ENCODE measurements at places on chromosomes 16 and 17.

DNA sequence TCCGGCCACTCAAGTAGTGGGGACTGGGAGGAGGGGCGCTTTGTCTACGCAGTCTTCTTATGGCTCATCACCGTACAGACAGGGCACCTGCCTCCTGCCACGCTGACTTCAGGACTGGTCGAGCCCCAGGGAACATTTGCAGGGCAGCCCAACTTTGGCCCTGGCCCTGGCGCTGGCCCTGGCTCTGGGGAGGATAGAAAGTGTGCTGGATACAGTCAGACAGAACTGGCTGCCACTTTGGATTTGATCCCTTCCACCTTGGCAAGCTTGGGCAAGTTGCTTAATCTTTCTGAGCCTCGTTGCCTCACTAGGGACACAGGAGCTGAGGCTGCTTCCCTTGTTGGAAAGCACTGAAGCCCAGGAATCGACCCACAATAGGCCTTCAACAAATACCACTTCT is 13.6 kb downstream of the LGALS9 start:
- no peak for DNase-seq

DNA sequence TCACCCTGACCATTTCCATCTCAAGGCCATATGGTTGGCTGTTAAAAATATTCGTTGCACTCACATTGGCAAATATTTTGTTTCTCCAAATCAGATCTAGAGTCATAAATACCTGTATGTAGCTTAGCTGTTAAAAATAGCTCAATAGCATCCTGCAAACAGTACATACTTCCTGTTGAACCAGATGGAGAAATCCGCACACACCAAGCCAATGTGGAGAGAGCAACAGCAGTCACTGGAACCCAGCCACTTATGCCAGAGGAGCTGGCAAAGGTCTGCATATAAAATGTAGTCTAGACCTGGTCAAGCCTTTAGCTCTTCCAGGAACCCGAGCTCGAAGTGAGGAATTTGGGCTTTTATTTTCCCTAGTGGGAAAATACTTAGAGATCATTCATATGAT is 146.4 kb upstream of the KCNJ16 start:
- DNase-seq: no peak

DNA sequence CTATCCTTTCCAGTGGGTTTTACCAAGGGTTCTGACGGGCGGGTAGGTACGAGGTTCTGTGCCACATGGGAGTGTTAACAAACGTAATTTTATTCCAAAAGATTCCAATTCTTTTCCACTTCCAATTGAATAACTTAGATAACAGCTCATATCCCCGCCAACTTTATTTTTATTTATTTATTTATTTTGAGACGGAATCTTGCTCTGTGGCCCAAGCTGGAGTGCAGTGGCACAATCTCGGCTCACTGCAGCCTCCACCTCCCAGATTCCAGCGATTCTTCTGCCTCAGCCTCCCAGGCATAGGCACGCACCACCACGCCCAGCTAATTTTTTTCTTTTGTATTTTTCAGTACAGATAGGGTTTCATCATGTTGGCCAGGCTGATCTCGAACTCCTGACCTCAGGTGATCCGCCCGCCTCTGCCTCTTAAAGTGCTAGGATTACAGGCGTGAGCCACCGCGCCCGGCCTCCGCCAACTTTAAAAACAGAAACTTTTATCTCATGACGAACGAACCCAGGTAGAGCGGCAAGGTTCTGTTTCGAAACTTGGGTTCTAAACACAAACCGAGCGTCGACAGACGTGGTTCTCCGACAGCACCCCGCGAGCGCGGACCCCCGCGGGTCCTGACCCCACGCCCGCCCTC is 613 bp downstream of the ECI1 start:
- no peak for DNase-seq

- no peak for DNase-seq
These were observed 410.7 kb downstream of the TMEM114 start for GRCh38 chr16:8179615-8180014.

- no peak for DNase-seq
These were observed 168.5 kb downstream of the BCAS3 start for GRCh38 chr17:60846175-60846574.

DNA sequence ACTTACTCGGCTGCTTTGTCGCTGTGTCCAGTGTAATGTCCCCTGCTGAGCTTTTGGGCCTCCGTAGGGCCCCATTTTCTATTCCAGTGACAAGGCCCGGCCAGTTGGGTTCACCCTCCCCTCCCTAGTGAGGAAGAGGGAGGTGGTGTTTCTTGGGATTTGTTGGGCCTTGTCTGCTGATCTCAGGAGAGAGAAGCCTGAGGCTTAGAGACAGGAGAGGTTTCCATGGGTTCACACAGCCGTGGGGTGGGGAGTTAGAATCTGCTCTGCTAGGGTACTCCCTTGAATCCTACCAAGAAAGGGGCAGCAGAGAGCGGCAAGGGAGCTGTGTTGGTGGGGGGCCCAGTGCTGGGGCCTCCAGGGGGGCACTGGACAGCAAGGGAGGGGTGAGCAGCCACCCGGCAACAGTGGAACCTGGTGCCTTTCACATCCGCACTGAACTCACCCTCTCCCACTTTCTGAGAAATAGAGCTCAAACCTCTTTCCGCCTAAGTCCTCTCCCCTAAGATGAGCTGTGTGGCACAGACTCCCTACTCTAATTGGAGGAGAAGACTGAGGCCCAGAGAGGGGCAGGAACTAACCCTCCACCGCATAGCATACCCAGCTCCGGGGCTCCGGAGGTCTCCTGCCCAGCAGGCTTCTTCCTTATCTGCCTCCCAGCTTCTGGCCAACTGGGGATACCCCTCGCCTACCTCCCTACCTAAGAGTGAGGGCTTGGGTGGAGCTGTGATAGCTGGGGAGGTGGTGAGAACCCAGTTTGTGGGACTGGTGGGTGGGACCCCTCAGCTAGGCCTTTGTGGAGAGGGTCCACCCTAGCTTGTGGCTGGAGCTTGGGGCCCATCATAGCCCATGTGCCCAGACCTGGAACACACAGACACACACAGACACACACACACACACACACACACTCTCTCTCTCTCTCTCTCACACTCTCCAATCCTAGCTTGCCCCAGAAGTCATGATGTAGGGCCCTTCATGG is 6.8 kb downstream of the TBKBP1 start:
- DNase-seq: peak; percentile 72

DNA sequence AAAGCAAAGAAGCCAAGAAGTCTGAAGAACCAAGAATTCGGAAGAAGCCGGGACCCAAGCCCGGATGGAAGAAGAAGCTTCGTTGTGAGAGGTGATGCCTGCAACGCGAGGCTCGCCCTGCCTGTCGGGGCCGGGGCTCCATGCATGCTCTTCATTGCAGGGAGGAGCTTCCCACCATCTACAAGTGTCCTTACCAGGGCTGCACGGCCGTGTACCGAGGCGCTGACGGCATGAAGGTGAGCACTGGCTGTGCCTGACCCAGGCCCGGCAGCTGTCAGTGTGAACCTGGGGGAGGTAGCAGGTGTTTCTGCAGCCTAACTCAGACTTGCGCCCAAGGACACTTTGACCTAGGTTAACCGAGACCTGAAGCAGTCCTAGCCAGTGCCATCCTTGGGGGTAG is 12.0 kb downstream of the ZNF276 start:
- DNase-seq: no peak

- no peak for DNase-seq
These were observed 83.0 kb downstream of the EMP2 start for GRCh38 chr16:10497132-10498101.

GRCh38 chr16:78309763-78310162 is 210.3 kb downstream of the WWOX start:
- DNase-seq: no peak

GRCh38 chr16:84153660-84154214 is 8.6 kb downstream of the DNAAF1 start:
- DNase-seq: no peak

- peak; percentile 70 for DNase-seq
These were observed at the start of gene STAT5A for GRCh38 chr17:42287977-42288802. Gene STAT5A (plus strand): TSS chr17:42288498. CDS start chr17:42289412, 914 bp downstream.

- DNase-seq: no peak
These were observed 2.0 kb downstream of the WNK4 start for GRCh38 chr17:42782166-42783061.

DNA sequence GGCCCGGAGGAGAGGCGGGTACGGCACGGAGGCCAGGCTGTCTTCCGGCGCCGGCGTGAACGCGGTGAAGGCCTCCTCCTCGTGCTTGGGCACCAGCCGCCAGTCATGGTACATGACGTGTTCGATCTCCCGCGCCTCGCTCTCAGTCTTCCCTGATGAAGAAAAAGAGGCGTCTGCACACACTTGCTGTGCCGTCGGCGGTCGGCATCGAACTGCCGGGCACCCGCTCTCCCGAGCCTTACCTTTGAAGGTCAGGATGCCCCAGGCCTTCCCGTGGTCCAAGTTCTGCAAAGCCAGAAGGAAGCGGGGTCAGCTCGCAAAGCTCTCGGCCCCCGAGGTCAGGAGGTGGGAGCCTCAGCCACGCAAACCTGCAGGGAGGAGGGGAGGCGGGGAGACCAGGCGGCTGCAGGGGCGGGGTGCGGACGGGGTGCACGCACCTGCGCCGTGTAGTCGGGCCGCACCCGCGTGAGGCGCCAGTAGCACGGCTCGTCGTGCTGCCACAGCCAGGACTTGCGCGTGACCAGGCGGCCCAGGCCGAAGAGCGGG is at the start of gene EME2:
Gene EME2 (plus strand): TSS at position 449 of the 546 bp plus-strand sequence. CDS start 418 bp downstream, outside the sequence.
- no peak for DNase-seq

Data from NK-92 treated with Interleukin-12 subunit alpha and Interleukin-12 subunit beta, amount 100 ng/mL, for 24 hours (cell line).